ENCODE measurements at places on chromosomes 6 and 20.

DNA sequence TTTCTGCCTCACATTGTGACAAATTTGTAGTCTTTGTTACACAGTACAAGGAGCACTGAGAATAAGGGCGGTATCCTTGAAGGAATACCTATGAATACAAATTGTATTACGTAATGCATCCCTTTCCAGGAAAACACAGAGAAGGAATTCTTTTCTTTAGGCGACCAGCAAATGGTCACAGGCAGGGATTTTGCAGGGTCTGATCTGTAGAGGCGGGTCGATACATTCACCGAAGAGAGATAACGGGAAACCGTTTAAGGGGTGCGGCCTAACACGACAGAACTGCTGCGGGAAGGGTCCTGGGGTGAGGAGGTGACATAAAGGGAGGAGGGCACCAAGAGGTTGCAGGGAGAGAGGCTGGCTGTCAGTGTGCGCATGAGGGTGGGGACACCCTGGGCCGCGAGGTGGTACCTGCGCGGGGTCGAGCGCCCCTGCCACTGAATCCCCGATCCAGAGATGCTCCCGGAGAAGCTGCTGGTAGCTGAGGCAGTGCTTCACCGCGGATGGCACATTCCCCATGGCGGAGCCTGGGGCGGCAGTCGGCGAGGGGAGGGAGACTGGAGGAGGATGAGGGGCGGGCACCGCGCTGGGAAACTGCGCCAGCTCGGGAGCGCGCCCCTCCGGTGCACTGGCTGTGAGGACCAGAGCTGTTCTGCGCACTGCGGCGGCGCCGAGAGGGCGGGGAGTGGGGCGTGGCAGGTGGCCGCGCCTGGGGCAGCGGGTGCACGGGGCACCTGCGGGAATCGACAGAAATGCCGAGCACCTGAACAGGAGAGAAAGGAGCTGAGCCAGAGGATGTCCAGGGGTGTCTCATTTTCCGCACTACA is at the start of gene HMGCLL1:
HMGCLL1 (minus strand) TSS at position 656 of the 827 bp plus-strand sequence; CDS start at position 519, 137 bp downstream.
- peaks cover 5% of the 10 kb centered on the region for H3K27me3 ChIP-seq
- no peaks in the 10 kb centered on the region for H3K4me1 ChIP-seq
- no peak within 1 kb of the TSS for H3K4me3 ChIP-seq
- DNase-seq, result peak; percentile 29

DNA sequence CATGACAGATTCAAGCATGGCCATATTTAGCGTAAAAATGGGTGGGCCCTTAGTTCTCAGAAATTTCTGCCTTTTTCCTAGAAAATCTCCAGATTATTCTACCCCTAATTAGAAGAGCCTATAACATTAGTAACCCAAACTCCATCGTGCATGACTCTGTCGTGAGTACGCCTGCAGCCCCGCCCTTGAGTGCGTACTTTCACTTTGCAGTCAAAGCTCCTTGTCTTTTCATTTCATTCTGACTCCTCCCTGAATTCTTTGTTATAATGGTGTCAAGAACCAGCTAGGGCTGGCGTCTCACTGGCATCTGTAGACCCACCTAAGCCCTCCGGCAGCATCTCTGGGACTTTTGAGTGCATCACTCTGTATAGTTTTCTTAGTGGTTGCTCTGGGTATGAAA is 61.7 kb upstream of the NOX3 start:
- H3K27ac ChIP-seq, result no peak overlapping the region
- no peak overlapping the region for H3K4me3 ChIP-seq
- H3K4me1 ChIP-seq, result peaks cover 3% of the 10 kb centered on the region
- DNase-seq, result no peak

- H3K27ac ChIP-seq, result no peak overlapping the region
- no peaks in the 10 kb centered on the region for H3K4me1 ChIP-seq
- H3K27me3 ChIP-seq, result no peaks in the 10 kb centered on the region
- H3K4me3 ChIP-seq, result no peak overlapping the region
- no peaks in the 10 kb centered on the region for H3K36me3 ChIP-seq
Observed at GRCh38 chr6:156121973-156122372, 655.2 kb upstream of the ARID1B start.

- H3K4me3 ChIP-seq, result no peak overlapping the region
- peaks cover 6% of the 10 kb centered on the region for H3K27me3 ChIP-seq
- H3K4me1 ChIP-seq, result peaks cover 8% of the 10 kb centered on the region
- DNase-seq, result no peak
Observed at GRCh38 chr6:31871046-31871659, 7.6 kb downstream of the SLC44A4 start.

DNA sequence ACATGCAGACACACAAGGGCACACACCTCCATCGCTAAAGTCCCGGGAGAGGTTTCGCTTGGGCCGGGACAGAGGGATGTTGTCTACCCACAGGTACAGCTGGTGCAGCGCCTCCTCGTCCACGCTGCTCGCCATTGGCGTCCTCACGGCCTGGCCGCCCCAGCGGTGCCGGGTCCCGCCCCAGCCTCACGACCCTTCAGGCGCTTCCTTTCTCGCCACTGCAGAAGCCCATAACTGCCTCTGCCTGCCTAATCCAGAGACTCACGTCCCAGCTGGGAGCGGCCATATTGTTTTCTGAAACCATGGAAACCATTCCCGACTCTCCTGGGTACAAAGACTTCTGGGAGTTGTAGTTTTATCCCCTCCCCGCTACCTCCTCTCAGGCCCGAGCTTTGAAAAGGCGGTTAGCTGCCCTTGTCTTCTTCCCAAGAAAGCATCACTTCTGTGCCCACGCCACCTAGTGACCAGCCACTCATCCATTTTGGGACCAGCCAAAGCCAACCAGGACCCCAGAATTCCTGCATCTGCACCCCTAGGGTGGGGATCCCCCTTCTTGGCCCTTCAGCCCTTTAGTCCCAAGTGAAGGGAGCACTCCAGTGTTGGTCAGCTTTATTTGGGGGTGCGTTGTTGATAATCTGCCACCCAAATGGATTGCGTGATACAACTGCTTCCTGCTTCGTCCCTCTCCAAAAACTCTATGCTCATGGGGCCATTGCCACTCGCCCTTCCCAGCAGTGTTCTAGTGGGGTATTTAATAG is at the start of gene SPEF1:
SPEF1 (minus strand) TSS at position 296 of the 758 bp plus-strand sequence; CDS start at position 135, 161 bp downstream.
- peak within 1 kb of the TSS; percentile 37 for H3K4me3 ChIP-seq
- peaks cover 5% of the 10 kb centered on the region for H3K36me3 ChIP-seq
- DNase-seq, result no peak
- H3K27ac ChIP-seq, result no peak within 1 kb of the TSS
- peaks cover 33% of the 10 kb centered on the region for H3K4me1 ChIP-seq
- H3K27me3 ChIP-seq, result peaks cover 24% of the 10 kb centered on the region

- no peaks in the 10 kb centered on the region for H3K27me3 ChIP-seq
- H3K36me3 ChIP-seq, result peaks cover 5% of the 10 kb centered on the region
- no peak for DNase-seq
- peaks cover 2% of the 10 kb centered on the region for H3K4me1 ChIP-seq
- H3K4me3 ChIP-seq, result no peak overlapping the region
Observed at GRCh38 chr6:143293523-143293922, 157.0 kb downstream of the ADAT2 start.

DNA sequence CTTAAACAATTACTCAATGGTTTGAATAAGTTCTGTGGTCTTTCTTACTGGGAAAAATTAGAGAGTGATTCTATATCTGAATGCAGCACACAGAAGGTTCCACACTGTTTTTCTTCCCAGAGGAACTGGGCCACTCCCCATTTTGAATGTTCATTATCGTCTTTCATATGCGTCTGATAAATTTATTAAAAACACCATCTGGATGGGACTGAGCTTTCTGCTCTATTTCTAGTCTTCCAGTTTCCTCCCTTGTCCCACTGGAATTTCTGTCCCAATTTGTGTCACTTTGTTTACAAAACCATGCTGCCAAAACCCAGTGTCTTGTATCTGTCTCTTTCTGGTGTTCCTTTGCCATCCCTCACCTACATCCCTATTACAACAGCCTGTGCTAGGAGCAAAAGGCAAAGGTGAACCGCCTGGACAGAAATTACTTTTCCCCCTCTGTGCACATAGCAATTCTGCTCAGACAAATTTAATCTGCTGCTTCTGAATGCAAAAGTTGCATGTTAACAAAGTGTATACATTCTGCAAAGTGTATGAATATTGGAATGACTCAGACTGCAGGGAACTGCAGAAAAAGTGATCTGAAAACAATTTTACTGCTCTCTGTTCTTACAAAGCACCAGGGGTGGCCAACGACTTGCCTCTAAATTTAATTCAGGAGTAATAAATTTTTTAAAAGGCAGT is 333.6 kb downstream of the BTBD9 start:
- peaks cover 3% of the 10 kb centered on the region for H3K36me3 ChIP-seq
- H3K4me1 ChIP-seq, result peaks cover 6% of the 10 kb centered on the region
- no peak overlapping the region for H3K27ac ChIP-seq
- H3K27me3 ChIP-seq, result no peaks in the 10 kb centered on the region
- DNase-seq, result no peak

DNA sequence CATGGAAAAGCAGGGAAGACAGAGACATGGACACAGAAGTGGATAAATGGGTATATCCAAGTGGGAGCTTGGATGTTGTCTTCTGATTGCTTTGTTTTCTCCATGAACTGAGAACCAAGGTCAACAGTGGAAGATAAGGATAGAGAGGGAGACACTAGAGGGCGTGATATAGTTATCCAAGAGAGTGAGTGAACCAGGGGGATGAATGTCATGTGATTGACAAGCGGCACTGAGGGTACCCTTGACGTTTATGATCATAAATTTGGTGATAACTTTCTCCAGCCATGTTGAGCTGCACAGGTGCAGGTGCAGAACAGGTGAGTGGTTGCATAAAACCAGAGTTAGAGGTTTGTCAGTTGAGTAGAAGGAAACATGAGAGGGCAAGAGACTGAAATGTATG is 20.7 kb downstream of the EBF4 start:
- H3K27ac ChIP-seq, result no peak overlapping the region
- H3K4me3 ChIP-seq, result no peak overlapping the region
- peaks cover 2% of the 10 kb centered on the region for H3K27me3 ChIP-seq
- no peaks in the 10 kb centered on the region for H3K36me3 ChIP-seq
- no peak for DNase-seq

DNA sequence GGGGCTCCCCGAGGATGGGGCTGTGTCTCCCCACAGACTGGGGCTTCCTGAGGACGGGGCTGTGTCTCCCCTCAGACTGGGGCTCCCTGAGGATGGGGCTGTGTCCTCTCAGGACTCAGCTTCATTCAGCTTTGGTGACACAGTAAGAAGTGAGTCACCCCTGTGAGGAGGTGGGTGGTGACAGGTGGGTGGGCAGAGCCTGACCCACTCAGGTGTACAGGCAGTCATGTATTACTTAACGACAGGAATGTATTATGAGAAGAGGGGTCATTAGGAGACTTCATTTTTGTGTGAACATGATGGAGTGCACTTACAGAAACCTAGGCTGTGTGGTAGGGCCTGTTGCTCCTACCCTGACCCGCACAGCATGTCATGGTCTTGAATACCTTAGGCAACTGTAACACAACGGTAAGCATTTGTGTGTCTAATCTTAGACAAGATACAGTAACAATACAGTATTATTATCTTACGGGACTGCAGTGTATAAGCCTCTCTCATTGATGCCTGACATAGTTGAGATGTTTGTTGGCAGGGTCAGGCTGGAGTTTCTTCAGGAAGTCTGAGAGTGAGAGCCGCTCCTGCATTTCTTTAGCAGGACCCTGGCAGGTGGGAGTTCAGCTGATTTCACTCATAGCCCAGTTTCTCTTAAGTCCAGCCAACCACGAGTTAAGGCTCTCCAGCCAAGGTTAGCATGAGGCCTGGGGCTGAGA is 10.9 kb upstream of the PGC start:
- H3K27ac ChIP-seq, result no peak overlapping the region
- peaks cover 7% of the 10 kb centered on the region for H3K4me1 ChIP-seq
- DNase-seq, result no peak
- peaks cover 10% of the 10 kb centered on the region for H3K27me3 ChIP-seq

- no peak for DNase-seq
- H3K27me3 ChIP-seq, result no peaks in the 10 kb centered on the region
- H3K4me1 ChIP-seq, result peaks cover 1% of the 10 kb centered on the region
- no peak overlapping the region for H3K4me3 ChIP-seq
- H3K27ac ChIP-seq, result no peak overlapping the region
Observed at GRCh38 chr20:50968289-50968688, 9.7 kb downstream of the MOCS3 start.

GRCh38 chr20:49906101-49906604 is 9.2 kb downstream of the SPATA2 start:
- H3K27ac ChIP-seq, result no peak overlapping the region
- H3K27me3 ChIP-seq, result no peaks in the 10 kb centered on the region
- H3K4me3 ChIP-seq, result no peak overlapping the region
- DNase-seq, result no peak

GRCh38 chr6:106167096-106167814 is 81.1 kb downstream of the PRDM1 start:
- H3K4me1 ChIP-seq, result peaks cover 43% of the 10 kb centered on the region
- H3K27ac ChIP-seq, result peak overlapping the region; percentile 44
- no peaks in the 10 kb centered on the region for H3K27me3 ChIP-seq
- DNase-seq, result no peak
- no peak overlapping the region for H3K4me3 ChIP-seq
- H3K36me3 ChIP-seq, result peaks cover 8% of the 10 kb centered on the region

DNA sequence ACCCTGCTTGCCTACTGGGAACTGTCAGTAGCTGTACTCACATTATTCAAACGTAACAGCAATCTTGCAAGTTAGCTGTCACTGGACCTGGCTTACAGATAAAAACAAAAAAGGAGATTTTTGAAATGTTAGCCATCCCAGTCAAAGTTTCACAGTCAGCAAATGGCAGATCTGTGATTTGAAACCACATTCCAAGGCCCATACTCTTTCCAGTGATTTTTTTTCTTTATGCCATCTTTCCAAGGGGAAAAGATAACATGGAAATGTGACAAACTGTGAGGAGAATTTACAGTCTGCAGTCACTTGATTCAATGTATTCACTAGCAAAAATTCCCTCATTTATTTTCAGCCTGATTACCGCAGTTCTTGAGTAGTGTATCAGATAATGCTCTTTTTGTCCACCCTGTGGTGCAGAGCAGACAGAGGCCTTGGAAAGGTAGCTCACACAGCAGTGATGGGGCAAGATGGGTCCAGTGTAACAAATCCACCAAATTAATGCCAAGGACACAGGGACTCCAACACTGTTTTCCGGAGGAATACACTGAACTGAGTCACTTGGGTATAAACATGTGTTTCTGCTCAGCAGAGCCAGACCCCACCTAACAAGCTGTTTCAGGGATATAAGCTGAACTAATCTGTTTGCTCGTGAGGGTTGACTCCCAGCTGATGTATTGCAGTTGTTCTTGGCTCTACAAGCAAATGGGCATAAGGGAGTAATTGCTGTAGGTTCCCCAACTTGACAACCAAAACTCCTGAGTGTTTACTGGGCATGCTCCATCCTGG is 49.9 kb upstream of the ADGRF1 start:
- no peaks in the 10 kb centered on the region for H3K36me3 ChIP-seq
- no peak for DNase-seq
- H3K27me3 ChIP-seq, result peaks cover 9% of the 10 kb centered on the region
- no peak overlapping the region for H3K27ac ChIP-seq
- H3K4me1 ChIP-seq, result peaks cover 3% of the 10 kb centered on the region
- H3K4me3 ChIP-seq, result no peak overlapping the region

- H3K4me1 ChIP-seq, result peaks cover 5% of the 10 kb centered on the region
- no peaks in the 10 kb centered on the region for H3K27me3 ChIP-seq
- H3K4me3 ChIP-seq, result no peak overlapping the region
- peak overlapping the region; percentile 72 for H3K27ac ChIP-seq
- H3K36me3 ChIP-seq, result no peaks in the 10 kb centered on the region
Observed at GRCh38 chr20:48467622-48468021, 360.2 kb downstream of the PREX1 start.

GRCh38 chr20:54004445-54004844 is 65.9 kb downstream of the BCAS1 start:
- peaks cover 8% of the 10 kb centered on the region for H3K27me3 ChIP-seq
- H3K4me3 ChIP-seq, result no peak overlapping the region
- no peaks in the 10 kb centered on the region for H3K36me3 ChIP-seq
- no peak overlapping the region for H3K27ac ChIP-seq
- DNase-seq, result no peak

Measured in activated naive CD8-positive, alpha-beta T cell treated with anti-CD3 and anti-CD28 coated beads, Interleukin-2, amount 10 ng/mL, durations not matched to agents 7 days and 5 days (primary cell).